Stimulated activated CD4-positive, alpha-beta T cell treated with anti-CD3 and anti-CD28 coated beads, Interleukin-15, amount 100 ng/mL, for 1 hour (primary cell): ENCODE measurements at places on chromosomes 2 and 18.

- DNase-seq = no peak
Measured at GRCh38 chr18:40108596-40108995, 1846.4 kb upstream of the PIK3C3 start.

GRCh38 chr18:652131-652530, 5.3 kb upstream of the TYMS start:
- DNase-seq = no peak

- DNase-seq = no peak
Measured at GRCh38 chr2:33634261-33634910, 35.3 kb upstream of the FAM98A start.

DNA sequence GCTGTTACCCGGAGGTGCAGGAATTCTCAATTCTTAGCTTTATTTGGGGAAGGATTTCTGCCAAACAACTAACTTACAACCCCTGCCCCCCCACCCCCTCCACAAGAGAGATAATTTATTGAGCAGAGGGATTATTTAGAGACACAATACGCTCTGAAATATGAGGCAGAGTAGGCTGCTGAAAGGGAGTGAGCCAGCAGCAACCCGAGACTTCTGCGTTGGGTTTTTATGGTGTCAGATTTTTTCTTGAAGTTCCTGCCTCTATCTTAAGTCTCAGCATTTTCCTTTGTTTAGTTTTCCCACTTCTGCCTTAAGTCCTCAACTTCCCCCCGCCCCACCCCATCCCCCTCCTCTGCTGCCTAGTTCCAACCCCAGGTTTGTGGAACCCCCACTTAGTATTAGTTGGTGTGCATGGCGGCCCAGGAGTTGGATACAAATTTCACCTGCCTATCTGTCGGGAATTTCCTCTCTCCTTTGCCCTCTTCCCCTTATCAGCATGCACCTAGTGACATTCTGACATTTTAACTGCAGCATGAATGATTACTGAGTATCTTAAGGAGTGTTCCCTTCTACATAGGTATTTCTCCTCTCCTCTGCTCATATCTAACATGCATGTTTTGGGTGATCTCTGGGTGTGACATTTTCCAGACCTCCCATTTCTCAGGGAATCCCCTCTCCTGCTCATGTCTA, 1635.9 kb upstream of the LRRTM1 start:
- no peak for DNase-seq

DNA sequence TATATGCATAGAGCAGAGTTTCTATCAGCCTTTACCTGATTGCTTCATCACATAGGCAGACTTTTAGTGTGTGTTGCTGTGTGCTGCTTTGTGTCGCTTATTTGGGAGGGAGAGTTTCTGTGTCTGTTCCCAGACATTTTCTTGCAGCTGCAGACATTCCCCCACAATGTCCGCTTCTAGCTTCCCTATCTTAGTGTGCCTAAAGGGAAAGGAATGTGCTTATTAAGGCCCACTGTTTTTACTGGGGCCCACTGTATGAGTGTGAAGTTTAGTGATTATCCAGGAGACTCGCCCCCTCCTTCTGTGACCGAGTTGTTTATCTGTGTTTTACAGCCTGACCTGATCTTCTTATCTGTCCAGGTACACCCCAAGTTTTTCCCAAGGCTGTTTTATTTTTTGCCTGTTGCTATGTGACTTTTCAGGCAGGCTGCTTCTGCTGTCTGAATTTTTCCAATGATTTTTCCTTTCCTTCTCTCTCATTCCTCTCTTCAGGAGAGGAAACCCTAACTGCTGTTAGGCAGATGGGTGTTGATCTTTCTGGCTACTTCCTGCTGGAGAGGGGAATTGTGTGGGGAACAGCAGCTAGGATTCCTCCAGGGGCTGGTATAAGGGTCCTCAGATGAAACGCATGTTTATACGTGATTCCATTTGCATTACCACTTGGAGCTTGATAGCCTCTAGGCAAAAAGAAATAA, 47.6 kb downstream of the STK17B start:
- no peak for DNase-seq

DNA sequence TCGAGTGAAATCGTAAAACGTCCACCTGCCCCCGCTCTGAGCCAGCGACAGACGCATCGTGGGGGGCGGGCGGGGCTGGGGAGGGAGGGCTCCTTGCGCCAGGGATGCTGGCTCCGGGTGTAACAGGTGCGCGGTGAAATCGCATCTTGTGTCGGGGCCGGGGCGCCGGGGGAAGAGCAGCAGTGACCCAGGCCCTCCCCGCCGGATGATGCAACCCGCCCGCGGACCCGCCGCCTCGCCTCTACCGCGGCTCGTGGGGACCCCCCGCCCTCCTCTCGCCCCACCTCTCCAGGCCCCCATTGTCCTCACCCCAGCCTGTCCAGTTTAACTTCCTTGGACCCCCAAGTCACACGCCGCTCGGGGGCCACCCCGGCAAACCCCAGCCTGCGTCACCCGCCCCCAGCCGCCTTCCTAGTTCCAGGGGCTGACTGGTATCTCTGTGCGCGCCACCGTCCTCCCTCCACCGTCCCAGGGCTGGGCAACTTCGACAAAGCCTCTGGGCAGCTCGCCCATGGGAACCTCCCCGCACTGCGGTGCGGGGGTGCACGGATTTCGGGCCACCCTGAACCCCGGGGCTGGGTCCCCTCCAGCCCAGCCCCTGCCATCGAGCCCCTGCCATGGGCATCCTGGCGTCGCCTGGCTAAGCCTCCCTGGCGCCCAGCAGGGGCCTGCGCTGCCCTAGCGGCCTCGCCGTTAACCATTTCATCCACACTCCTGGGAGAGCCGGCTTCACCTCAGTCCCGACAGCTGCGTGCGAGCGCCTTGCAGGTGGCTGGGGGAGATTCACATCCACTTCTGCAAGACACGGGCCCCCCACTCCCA, 799 bp upstream of the KIF1A start:
- no peak for DNase-seq

GRCh38 chr2:220046507-220046906, 419.1 kb downstream of the SLC4A3 start:
- DNase-seq = no peak

- peak; percentile 42 for DNase-seq
Measured at GRCh38 chr2:157628477-157629415, at the start of gene ACVR1C. TSS of gene ACVR1C (minus strand) at chr2:157628864. CDS start at chr2:157628644, 220 bp downstream.

DNA sequence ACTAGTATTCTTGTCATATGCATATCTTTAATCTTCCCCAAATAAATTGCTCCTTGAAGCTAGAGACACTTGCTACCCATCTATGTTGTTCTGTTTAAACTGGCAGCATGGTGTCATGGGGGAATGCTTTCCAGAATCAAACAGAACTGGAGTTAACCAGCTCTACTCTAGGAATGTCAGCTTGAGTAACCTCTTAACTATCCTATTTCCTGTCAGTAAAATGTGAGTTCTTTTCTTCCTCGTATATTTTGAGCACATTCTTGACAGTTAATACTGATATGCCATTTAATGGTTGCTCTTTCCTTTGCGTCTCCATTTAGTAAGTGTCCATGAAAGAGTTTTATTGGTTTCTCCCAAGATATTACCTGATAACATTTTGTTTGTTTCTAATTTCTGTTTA, 23.0 kb downstream of the CNTNAP5 start:
- DNase-seq = no peak

DNA sequence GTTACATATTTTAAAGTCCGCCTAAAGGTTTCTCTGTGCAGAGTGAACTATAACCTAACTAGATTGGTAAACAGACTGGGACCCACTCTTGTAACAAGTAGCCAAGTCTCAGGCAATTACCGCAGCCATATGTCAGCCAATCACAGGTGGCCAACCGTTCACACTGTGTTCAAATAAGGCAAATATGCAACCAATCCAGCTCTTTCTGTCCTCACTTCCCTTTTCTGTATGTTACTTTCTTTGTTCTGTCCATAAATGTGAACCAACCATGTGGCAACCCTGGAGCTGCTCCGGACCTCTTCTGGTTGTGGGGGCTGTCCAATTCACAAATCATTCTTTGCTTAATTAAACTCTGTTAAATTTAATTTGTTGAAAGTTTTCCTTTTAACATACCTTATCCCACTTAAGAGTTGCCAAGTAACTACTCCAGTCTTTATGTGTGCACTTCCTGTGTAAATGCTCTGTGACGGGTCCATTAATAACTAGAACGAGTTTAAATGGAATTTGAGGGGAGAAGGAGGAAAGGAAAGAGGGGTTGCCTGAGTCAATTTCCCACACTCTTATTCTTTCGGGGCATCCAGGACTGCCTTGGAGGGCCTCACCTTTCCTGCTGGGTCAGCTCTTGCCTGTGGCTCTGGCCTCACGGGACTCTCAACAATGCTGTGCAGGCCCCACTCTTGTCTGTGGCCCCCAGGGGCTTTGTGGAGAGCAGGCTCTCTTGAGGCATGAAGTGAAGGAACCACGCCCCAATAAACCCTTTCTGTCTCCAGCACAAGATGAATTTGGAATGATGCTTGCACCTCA, 6.6 kb upstream of the RPL37A start:
- DNase-seq = no peak

GRCh38 chr2:57880446-57880845, 166.2 kb upstream of the VRK2 start:
- no peak for DNase-seq

- DNase-seq = no peak
Measured at GRCh38 chr2:71865391-71865965, 282.2 kb downstream of the CYP26B1 start.

- DNase-seq = no peak
Measured at GRCh38 chr2:109392816-109393661, 220.7 kb downstream of the SEPTIN10 start.

DNA sequence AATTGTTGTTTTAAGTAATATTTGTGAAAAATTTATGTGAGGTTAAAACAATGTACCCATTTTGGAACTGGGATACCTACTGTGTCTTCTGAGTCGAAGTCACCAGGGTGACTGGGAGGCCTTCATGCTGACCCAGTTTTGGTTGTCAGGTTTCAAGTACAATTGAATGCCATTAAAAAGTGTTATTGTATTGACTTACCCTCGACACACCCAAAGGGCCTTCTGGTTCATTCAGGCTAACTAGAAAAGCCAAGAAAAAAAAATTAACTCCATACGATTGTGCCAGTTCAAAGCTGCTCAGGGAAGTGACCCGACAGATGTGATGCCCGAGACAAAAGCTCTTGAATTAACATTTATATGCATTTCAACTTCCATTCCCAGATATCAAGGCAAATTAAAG, 190.0 kb downstream of the ST6GAL2 start:
- no peak for DNase-seq

GRCh38 chr2:186460465-186460864, 25.6 kb upstream of the ZC3H15 start:
- no peak for DNase-seq

- DNase-seq = no peak
Measured at GRCh38 chr2:133486771-133487191, 81.5 kb downstream of the NCKAP5 start.

DNA sequence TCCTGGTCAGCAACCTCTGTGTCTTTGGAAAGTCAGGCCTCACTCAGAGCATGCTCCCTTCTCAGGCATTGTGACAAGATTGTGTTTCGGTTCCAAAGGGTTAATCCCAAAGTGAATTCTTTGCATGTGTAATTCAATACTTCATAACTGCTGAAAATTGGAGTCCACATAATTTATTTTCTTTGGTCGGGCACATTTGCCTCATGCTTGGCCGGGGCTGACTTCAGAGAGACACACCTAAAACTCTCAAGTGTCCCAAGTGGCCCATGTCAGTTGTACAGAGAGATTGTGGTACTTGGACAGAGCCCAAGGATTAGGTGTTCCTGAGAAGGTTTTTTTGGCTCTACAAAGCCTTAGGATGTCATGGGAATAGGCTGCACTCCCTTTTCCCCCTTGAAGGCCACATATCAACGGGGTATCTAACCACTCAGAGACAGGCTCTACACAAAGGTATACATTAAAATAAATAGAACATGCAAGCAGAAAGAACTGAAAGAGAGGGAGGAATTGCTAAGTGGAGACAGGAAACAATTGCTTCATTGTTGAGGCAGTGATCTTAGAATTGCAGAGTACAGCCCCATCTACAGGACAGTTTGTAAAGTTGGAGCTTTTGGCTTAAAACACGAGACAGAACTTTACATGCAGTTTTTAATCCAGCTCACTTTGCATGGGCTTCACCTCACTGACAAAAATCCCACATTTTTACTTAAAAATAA, 1232.3 kb upstream of the ZEB2 start:
- DNase-seq = no peak

GRCh38 chr2:26772064-26773001, 8.2 kb downstream of the SLC35F6 start:
- DNase-seq = no peak

- DNase-seq = no peak
Measured at GRCh38 chr18:75341267-75341666, 86.2 kb downstream of the SMIM21 start.

GRCh38 chr18:429030-429429, 71.5 kb downstream of the COLEC12 start:
- no peak for DNase-seq

DNA sequence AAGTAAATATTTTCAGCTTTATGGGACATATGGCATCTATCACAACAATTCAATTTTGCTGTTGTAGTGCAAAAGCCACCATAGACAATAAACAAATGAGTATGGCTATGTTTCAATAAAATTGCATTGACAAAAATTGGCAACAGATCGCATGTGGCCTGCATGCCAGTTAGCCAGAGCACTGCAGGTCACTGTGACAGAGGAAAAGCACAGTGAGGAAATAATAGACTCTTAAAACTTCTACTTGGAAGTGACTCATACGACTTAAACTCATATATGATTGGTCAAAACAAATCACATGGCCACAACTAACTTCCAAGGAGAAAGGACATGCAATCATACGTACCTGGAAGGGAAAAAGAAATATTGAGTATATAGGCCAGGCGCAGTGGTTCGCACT, 44.4 kb downstream of the EXOC6B start:
- DNase-seq = no peak

- DNase-seq = no peak
Measured at GRCh38 chr2:124050833-124051497, 25.9 kb downstream of the CNTNAP5 start.

DNA sequence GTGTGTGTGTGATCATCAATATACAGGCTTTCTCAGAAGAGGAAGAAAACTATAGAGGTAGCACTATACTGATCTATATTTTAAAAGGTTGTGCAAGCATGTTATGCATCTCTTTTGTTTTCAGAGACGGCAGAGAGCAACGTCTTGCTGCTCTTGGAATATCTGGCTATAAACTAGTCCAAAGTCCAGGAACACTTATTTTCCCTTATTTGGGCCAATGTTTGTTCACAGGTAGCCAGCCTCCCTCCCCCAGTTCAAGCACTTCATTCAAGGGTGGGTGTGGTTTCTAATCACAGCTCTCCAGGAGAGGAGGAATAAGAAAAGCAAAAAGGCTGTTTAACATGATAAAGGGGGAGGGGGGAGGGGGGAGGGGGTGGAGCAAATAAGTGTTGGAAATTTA, 4.2 kb downstream of the FZD5 start:
- no peak for DNase-seq

DNA sequence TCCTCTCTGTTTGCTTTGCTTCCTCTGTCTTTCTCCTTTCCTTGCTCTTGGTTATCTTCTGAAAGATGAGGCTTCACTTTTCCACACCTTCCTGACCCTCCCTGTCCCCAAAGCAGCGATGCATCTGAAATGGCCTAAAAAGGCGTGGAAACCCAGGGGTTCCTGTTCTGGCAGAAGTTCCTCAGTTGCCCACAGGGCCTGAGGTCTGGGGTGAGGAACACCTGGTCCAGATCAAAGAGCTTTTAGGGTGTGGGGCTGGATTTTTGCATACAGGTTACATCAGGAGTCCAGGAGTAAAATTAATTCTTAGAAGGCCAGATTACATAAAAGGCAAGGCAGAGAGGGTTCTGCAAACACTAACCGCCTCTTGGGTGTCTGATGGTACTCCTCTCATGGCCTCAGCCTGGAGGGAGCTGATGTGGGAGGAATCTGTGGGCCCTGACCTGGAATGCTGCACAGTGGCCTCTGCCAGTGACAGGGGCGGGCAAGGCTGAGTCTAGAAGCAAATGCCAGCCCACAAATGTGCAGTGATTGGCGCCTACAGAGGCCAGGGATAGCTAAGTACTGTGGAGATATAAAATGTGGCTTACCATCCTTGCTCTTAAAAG, 41.8 kb downstream of the INPP4A start:
- no peak for DNase-seq
